ENCODE measurements at places on chromosomes 7 and 10. TPM values are rescaled to one million over a fixed set of nuclear protein-coding genes. Genes with fewer than 3 reads are reported as not detected.

- no peak for DNase-seq
Observed at GRCh38 chr10:124414076-124414475, 4.6 kb downstream of the OAT start.

DNA sequence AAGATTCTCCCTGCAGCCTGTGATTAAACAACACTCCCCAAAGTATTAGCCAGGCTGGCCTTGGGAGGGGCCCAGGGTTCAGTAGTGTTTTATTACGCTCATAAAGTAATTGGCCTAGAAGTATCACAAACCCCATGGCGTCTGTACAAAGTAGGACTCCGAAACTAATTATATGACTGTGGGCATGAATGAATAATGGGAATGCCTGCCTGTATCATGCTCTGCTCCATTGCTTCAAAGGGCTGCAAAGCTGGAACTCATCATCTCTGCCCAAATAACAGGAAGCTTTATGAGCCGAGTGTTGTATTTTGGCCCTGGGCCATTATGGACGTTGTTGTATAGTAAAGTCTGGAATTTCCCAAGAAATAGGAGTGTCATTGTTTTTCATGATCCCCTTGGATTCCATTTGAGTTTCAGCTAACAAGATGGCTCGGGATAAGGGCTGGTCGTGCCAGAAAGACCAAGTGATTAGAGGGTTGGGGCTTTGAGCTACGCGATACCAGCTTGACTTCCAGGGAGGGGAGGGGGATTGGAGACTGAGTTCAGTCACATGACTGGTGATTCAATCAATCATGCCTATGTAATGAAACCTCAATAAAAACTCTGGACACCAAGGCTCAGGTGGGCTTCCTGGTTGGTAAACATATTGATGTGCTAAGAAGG is 65.3 kb upstream of the NPTX2 start:
- DNase-seq, result no peak

DNA sequence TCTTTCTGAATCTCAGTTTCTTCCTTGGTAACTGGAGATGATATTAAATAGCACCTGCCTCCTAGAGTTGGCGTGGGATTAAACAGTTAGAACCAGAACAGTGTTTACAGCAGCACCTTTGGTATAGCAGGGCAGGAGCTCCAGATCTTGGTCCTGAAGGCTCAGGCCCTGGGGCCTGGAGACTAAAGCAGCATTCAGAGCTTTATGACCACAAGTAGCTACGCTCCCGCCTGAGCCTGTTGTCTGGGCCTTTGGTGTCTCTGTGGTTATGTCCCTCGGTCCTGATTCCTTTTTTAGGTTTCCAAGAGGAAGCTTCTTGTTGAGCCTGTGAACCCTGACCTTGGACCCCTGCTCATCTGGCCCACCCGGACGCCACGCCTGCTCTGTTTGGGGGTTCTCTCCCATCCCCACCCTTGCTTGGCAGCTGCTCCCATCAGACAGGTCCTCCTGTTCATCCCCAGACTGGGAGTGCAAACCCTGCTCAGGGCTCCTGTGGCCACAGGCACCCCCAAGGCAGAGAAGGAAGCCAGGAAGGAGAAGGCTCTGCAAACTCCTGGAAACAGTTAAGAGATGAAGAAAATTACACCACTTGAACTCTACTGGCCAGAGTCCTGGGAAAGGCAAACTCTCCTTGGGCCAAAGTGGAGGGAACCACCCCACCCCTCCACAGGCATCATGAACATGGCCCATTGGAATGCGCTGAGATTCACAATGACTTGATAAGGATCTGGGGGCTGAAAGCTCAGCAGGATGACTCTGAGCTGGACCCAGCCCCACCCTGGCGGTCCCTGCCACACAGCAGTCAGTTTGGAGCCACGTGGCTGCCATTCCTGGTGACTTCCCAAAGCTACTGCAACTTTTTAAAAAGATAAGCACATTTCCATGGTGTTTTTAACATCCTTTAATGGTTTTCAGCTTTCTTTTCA is 50.1 kb upstream of the TMEM72 start:
- no peak for DNase-seq

GRCh38 chr10:29166713-29167112 is 122.2 kb upstream of the LYZL1 start:
- DNase-seq, result no peak

DNA sequence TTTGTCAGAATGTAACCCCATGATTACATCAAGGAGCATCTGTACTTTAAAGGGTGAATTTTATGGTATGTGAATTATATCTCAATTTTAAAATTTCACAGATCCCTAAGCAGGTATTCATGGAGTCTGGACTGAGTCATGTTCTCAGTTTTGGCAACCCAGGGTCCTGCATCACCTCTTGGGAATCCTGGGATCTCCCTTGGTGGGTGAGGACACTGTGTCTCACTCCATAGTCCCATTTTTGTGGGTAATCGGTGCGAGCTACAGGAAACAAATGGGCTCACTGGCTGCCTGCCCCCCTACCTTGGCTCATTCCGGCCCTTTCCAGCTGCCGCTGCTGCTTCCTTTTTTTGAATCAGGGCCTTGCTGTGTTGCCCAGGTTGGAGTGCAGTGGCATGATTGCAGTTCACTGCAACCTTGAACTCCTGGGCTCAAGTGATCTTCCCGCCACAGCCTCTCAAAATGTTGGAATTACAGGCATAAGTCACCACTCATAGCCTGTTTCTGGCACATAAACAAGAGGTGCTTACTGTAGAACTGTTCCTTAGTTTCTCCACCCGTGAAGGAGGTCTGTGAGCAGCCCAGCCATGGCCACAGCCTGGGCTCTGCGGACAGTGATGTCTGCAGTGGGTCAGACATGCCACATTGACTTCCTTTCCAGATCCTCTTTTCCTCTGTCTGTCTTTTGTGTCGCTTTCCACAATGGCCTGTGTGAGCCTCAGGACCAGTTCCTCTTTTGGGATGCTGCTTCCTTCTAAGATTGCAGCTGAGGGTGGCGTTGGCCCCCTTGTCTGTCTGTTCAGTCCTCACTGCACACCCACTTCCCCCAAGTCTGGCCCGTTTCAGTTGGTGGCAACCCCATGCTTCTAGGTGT is 14.5 kb downstream of the PALD1 start:
- DNase-seq, result peak; percentile 42

UTF1 gene
- total RNA-seq, result not detected
